ENCODE measurements at places on chromosomes 6 and 20. TPM values are rescaled to one million over a fixed set of nuclear protein-coding genes. Genes with fewer than 3 reads are reported as not detected.

Gene PNLDC1
- total RNA-seq, result 0.23 TPM

Gene RBM24
- 0.05 TPM for total RNA-seq

Gene OTOR
- not detected for total RNA-seq

Gene PLEKHG1
- total RNA-seq, result 8.0 TPM

GRCh38 chr6:45970326-45970725 lies 45.3 kb downstream of the CLIC5 start:
- DNase-seq, result no peak

GRCh38 chr20:25484224-25484846 lies 76.9 kb downstream of the GINS1 start:
- no peak for DNase-seq

DNA sequence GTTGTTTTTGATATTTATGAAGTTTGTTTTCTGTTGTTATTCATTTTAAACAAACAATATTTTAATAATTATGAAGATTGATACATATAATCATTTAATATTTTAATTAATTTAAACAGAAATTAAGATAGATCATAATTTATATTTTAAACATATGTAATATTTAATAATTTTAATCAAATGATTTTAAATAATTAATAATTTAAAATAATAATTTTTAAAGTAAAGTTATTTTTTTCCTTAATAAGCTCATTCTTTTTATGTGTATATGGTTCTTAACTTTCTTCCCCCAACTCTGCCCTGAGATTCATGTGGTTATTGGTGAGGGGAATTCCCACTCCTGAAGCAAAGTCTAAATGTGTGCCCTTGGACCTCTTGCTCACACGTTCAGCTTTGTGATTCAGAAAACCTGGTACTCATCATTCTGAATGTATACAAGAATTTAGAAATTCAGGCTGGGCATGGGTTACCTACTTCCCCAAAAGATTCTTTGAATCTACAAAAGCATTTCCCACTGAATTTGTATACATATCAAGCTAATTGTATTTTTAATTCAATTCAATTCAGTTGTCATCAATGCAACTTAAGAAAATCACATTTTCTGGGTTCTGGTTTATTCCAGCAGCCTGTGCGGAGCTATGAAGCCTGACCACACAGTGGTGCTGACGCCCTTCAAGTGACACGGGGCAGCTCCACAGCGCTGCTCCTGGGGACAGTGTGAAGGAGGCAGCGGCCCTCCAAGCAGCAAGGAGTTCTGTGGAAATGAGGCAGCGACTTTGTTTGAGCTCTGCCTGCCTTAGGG lies 168.9 kb upstream of the UST start:
- peak; percentile 61 for DNase-seq

DNA sequence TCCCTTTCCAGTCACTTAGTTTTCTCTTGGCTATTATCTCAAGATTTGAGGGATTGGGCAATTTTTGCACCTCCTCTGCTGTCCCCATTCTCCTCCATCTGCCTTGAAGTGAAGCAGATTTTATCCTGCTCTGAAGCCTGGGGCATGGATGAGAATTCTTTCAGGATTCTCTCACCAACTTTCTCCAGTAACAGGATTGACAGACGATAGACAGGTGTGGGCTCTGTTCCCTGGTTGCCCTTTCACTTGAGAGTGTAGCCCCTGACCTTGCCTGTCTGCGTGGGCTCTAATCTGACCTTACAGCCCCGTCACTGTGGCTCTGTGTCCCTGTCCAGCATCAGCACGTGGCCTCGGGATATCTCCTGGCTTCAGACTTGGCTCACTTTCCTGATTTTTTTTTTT lies 27.1 kb downstream of the CDYL start:
- DNase-seq, result no peak

DNA sequence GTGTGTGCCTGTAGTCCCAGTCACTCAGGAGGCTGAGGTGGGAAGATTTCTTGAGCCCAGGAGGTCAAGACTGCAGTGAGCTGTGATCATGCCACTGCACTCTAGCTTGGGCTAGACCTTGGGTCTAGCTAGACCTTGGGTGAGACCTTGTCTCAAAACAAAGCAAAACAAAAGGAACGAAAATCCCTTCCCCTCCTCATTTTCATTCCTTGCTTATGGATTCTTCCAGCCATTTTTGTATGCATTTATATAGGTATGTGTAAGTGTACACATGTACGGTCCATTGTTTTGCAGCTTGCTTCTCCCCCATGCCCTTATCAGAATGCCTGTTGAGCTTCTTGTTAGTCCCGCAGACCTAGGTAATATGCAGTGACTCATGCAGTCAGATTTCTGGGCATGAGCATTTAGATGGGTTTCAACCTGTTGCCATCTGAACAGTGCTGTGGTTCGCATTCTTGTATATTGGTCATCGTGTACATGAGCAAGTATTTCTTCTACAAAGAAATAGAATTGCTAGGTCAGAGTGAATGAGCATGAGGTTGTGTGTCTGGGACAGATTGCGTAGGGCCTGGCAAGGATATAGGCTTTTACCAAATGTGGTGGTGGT lies 73.2 kb downstream of the ATRN start:
- DNase-seq, result no peak

DNA sequence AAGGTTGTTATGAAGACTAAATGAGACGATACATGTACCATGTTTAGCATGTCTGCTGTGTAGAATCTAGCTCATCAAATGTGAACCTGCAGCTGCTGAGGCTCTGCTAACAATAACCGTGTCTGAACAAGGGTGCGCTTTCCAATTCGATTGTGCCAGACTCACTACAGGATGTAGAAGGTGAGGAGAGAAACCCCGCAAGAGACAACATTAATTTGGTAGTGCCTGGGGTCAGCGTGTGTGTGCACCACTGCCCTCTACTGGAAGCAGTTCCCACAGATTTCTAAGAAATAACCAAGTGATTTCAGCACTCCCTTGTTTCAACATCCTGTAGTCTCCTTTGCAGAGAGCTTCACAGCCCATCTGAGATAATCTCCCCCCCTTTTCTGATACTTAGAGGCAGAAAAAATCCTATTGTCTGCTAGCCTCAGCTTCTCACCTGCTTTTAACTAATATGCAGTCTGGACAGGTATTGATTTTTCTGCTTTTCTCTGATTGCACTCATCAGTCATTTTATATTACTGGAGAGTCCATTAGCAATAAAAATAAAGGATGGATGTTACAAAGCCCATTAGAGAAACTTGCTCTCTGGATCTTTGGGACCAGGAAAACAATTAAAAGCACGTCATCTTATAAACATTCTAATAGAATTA lies 96.7 kb upstream of the BACH2 start:
- peak; percentile 60 for DNase-seq

DNA sequence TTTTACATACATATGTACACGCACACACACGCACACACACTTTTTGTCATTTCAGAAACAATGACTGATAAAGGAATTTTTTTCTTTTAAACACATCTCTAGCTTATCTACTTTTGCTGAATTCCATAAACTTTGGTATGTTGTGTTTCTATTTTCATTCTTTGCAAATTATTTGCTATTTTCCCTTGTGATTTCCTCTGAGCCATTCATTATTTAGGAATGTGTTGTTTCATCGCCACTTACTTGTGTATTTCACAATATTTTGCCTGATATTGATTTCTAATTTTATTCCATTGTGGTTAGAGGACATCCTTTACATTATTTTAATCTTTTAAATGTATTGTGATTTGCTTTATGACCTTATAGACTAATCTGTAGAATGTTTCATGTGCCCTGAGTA lies 23.6 kb upstream of the OR2J2 start:
- no peak for DNase-seq

DNA sequence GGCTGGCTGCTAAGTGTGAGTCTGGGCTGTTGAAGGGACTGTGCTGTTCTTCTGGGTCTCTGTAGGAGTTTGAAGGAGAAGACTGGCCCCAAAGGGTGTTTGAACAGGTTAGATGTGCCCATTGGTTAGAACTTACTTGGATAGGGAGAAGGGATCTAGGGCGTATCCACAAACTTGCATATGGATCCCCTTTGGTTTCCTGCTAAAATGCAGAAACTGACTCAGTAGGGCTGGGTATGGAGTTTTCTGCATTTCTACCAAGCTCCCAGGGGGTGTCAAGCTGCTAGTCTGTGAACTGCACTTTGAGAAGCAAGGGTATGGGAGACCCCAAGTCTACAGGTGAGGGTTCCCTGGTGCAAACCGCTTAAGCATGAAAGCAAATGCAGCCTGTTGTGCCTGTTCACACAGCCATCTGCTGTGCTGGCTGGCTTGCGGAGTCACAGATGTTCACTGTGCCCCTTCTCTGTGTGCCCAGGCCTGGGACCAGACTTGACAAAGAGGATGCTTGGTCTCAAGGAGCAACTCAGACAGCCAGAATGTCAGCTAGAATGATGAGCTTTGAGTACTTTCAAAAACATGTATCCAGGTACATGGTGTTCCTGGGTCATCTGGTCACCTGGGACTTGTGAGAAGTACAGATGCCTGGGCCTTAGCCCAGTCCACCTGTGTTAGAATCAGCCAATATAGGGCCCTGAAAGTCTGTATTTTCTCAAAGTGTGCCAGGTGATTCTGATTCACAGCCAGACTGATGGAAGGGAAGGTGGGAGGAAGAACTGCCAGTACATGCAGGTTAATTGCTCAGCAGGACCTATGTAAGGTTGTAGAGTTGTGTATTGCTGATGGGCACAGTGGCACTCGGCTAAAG lies 7.4 kb downstream of the PPP1R16B start:
- DNase-seq, result no peak

Data from left lobe of liver (tissue), 2 donors.